ENCODE measurements at places on chromosomes 1 and 21.

GRCh38 chr1:51341876-51342496 lies 11.6 kb upstream of the TTC39A start:
- no peak for DNase-seq

DNA sequence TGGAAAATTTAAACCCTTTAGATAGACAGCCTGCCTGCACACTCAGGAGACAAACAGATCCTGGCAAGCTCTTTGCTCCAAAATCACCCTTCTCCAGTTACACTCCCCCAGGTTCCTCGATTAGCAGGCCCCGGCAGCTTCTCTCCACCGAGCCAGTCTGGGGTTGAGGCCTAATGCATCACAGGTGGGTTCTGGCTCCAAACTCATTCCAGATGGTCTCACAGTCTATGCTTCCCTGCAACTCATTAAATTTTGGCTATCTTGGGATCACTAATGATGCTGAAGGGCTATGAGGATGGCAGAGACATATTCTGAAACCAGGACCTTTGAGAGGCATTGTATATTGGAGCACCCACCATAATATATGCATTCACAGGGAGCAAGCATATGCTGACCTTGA lies 559.8 kb upstream of the USP24 start:
- DNase-seq = no peak

- DNase-seq = no peak
Measured at GRCh38 chr21:45848331-45848730, 133.2 kb upstream of the COL6A1 start.

- no peak for DNase-seq
Measured at GRCh38 chr1:238649200-238649599, 737.2 kb upstream of the CHRM3 start.

GRCh38 chr1:53495633-53496345 lies 36.6 kb downstream of the DMRTB1 start:
- DNase-seq = no peak

DNA sequence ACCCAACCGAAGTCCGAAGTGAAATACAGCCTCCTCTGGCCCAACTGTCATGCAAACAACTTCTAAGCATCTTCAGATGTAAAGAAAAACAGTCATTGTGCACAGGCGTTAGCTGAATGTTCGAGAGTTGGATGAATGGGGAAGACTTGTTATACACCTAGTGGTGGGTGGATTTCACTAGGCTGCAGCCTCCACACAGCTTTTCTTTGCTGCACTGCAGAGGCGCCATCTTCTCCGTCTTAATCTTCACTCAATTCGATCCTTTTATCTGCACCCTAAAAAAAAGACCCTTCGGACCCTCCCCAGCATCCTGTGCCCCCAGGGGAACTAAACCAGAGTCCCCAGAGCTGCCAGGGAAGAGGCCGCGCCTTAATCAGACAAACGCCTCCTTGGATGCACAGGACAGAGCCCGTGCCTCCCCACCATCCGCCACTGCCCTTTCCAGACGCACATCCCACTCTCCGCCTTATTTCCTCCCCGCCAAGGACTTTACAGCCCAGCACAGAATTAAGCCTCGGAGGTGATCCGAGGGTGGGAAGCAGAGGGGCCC lies 1.4 kb downstream of the APP start:
- DNase-seq = peak; percentile 57

DNA sequence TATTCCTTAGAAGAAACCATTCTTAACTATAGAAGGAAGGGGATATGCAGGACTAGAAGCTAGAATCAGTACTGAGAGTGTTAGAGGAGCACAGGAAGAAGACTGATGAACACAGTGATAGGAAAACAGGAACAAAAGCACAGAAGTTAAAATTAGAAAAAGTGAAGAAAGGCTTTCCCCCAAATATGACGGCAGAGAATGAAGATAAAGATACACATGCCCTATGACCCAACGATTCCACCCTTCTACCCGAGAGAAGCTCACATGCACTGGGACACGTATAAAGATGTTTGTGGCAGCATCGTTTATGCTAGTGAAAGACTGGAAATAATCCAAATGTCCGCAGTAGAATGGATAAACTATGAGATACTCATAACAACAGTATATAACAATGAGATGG lies 74.2 kb downstream of the DTL start:
- no peak for DNase-seq

- no peak for DNase-seq
Measured at GRCh38 chr1:205371871-205372660, 15.3 kb upstream of the KLHDC8A start.

DNA sequence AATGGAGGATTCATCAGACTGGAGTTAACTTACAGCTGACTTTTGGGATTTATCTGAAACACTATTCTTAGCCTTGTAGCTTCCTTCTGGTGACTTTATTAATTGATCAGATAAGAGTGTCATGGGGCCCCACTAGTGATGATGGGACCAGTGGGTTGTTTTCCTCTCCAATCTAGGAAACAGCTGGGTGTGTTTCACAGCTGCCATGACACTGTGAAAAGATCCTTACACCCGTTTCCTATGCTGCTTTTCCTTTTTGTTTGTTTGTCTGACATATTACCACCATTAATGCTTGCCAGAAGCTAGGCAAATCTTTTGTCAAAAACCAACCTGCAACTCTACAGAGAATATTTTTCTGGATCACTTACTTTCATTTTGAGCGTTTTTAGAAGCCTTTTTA lies 86.2 kb downstream of the ZBTB18 start:
- DNase-seq = no peak

DNA sequence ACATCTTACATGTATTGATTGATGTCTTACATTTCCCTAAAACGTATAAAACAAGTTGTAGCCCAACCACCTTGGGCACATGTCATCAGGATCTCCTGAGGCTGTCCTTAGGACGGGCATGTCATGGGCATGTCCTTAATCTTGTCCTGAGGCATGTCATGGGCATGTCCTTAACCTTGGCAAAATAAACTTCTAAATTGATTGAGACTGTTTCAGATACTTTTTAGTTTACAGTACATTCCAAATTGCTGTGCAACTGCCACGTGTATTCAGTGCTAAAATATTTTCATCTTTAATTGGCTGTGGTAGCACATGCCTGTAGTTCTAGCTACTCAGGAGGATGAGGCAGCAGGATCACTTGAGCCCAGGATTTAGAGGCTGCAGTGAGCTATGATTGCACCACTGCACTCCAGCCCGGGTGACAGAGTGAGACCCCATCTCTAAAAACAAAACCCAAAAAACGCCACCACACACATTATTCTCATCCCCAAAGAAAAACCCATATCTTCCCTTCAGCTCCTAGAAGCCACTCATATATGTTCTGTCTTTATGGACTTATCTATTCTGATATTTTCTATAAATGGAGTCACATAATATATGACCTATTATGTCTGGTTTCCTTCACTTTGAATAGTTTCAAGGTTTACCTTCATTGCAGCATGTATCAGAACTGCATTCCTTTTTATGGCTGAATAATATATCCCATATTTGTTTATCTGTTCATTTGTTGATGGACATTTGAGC lies 96.0 kb upstream of the BTG3 start:
- DNase-seq = no peak

Data from CD4-positive, alpha-beta T cell treated with Interleukin-4 for 4 hours (primary cell).